H4 (cell line): ENCODE measurements at places on chromosomes 1 and 21.

DNA sequence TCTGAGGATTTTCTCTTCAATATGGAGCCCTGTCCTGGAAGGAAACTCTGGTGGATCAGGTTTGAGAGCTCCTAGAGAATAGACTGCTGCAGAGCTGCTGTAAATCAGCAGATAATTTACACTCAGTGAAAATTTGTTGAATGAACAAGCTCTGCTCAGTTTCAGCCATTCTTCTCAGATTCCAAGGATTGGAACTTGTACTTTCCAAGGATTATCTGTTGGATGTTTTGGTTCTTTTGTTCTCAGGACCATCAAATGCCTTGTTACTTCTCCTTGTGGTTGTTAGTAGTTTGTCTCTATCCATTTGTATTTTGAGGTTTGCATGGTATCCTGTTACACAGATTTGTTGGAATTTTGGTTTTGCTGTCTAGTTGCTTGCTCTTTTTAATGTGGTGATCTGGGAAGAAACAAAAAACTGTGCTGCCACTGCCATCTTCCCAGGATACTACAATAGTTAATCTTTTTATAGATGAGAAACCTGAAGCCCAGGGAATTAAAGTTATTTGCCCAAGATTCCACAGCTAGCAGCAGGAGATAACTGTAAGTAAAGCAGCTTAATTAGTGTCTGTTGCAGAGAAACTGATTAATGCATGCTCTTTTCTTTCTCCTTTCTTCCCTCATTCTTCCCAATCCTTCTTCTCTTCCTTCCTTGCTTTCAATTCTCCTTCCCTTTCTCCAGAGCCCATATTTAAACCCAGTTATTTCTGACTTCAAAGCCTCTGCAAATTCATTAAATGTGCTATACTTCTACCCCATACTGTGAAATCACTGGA lies 21.7 kb upstream of the KIFAP3 start:
- DNase-seq = no peak

DNA sequence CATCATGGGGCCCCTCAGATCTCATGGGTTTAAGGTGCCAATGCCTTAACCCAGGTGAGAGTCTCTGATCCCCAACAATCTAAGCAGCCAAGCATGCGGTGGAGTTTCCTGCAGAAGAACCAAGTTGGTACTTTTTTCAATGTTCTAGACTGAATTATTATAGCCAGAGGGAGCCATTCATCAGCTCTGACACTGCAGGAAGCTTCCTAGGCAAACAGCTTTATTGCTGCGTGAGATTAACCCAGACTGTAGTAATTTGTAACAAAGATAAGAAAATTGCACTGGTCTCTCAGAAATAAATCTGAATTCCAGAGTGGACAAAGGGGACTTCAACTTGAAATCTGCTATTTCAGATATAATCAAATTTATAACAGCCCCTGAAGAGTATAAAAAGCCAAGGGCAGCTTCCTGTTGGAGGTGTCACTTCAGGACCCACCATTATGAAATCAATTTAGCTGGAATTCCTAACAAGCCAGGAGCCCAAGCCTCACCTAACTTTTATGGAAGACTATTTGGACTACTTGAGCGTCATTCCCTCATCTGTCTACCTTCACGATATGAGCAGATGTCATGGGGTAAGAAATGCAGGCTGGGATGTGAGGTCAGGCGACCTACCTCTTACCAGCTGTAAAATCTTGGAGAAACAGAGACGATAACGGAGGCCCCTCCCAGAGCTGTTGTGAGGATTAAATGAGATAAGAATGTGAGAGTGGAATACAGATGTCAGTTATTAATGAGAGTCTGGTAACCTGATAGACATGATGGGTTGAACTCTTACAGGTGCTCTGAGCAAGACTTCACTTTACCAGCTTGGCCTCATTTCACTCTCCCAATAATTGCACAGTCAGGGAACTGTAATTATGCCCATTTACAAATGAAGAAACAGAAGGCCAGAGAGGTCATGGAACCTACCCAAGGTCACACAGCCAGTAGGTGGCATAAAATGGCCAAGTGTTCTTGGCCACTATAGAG lies 135.1 kb downstream of the RRAGC start:
- no peak for DNase-seq

DNA sequence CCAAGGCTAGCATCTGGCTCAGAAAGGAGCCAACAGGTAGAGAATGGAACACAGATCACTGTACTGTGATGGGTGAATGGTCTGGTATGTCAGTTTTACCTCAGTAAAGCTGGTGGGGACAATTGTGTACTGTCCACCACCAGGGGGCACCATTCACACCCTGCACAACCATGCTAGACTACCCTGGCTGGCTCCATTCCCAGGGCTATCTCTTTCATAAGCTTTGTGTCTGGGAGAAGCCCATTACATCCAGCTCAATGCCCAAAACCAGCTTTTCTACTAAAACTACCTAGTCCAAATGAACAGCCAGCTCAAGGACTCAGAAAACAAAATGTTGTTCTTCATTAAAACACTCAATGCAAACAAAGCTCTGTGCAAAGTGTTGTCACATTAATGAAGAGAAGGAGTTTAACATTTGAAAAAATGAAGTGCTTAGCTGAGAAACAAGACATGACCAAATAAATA lies 62.0 kb upstream of the RASAL2 start:
- DNase-seq = peak; percentile 87

DNA sequence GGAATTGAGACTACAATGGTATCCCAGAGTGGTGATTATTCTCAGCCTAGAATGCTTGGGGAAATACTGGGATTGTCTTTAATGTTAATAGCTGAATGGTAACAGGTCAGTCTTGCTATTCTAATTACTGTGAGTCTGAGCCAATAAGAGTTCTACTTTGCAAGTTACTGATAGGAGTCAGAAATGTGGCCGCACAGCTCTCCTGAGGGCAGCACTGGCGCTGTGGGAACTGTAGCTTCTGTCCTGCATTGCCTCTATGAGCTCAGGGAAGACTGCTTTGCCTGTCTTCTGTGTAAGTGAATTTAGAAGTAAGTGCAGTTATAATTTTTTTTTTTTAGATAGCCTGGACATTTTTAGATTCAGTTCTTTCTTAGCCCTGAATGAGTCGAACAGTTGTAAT lies 10.0 kb upstream of the VAMP3 start:
- no peak for DNase-seq

DNA sequence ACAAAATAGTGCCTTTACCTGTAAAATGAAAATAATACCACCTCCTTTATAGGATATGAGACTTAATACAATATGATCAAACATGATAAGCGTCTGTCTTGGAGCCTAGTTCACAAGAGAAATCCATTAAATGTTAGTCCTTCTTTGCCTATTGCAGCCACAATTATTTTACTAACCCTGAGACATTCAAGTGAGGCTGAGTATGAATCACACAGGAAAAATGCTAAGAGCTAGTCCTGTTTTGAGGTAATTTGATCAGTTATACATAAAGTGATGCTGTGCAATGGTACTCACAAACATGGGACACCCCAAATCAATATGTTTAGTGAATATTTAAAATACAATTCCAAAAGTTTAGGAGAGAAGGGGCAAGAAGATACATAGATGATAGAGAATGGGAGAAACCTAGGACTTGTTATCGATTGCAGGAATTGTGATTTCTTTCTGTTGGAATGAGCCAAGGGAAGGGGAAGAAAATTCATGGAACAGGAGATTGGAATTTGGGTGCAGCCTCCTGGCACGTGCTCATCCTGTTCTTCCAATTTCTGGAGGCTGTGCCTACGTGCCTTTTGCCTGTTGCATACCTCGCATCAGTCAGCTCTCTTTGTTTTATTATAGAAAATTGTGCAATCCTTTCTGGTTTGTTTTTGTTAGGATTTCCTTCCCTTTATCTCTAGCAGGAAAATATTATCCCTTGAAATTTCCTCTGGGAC lies 39.9 kb upstream of the BACH1 start:
- DNase-seq = peak; percentile 63

GRCh38 chr1:201092738-201093137 lies 19.5 kb downstream of the CACNA1S start:
- DNase-seq = no peak

DNA sequence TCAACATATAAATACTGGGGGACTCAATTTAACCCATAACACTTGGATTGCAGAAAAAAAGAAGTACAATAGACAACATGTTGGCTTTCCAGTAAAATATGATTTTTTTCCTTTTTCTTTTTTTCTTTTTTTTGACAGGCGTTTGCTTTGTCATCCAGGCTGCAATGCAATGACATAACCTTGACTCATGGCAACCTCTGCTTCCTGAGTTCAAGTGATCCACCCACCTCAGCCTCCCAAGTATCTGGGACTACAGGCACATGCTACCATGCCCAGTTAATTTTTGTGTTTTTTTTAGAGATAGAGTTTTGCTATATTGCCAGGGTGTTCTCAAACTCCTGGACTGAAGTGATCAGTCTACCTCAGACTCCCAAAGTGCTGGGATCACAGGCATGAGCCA lies 1512.0 kb upstream of the PRMT6 start:
- no peak for DNase-seq

DNA sequence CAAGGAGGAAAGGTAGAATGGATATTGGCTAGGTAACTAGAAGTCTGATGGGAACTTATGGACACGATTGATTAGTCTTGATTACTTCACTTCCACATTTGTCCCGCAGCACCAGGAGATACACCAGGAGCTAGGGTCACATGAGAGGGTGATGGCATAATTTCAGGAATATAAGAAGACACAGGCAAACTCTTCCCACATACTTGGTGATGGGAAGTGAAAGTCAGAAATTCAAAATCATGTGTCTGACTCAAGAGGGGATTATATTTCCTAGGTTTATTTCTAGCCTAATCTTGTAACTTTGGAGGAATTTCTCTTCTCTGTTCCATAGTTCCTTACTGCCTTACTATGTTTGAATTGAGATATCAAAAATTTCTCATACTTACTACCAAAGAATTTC lies 185.0 kb downstream of the PBX1 start:
- no peak for DNase-seq

DNA sequence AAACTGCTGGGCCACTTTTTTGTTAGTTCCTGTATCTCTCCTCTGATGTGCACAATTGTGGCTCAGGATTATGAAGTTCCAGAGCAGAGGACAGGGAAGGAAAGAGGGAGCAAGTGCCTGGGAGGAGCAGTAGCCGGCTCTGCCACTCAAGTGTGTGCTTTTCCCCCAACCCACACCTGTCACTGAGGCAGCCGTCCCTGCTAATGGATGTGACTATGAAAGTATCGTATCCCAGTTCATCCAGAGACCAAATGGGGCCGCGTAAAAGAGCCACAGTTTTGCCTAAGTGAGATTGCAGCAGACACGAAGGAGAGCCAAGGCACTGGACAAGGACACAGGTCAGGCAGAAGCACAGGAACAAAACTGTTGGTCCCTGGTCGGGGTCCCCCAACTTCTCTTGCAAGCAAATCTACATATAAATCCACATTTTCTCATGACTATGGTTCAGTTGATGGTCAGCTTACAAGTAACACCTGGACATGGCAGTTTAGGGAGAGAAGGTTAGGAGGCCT lies 204.7 kb downstream of the RHOU start:
- no peak for DNase-seq
